ENCODE measurements at places on chromosomes 16 and 17.

- no peak for DNase-seq
Measured at GRCh38 chr17:40099619-40100418, 570 bp downstream of the NR1D1 start.

DNA sequence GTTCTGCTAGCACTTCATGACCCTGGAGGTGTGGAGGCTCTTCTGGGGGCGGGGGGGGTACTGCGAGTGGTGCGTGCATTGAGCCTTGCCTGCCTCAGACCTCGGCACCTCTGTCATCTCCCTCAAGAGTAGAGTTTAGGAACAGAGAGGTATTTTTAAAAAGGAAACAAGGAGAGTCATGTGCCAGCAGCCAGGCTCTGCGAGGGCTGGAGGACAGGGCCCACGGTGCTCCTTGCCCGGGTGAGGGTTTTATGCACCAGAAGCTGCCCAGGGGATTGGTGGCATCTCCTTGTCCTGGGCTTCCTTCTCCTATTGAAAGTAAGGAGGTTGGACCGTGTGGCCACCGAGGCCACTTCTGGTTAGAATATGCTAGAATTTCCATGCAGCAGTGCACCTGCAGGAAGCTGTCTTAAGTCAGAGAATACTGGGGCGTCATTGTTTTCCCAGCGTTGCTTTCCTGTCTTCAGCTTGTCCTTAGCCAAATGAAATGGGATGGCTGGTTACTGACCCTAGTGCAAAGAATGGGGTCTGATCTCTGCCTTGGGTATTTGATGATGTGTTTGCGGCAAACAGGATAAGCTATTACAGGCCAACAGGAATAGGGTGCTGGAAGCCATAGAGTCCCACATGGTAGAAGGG, 3.2 kb downstream of the CBX2 start:
- DNase-seq, result no peak

DNA sequence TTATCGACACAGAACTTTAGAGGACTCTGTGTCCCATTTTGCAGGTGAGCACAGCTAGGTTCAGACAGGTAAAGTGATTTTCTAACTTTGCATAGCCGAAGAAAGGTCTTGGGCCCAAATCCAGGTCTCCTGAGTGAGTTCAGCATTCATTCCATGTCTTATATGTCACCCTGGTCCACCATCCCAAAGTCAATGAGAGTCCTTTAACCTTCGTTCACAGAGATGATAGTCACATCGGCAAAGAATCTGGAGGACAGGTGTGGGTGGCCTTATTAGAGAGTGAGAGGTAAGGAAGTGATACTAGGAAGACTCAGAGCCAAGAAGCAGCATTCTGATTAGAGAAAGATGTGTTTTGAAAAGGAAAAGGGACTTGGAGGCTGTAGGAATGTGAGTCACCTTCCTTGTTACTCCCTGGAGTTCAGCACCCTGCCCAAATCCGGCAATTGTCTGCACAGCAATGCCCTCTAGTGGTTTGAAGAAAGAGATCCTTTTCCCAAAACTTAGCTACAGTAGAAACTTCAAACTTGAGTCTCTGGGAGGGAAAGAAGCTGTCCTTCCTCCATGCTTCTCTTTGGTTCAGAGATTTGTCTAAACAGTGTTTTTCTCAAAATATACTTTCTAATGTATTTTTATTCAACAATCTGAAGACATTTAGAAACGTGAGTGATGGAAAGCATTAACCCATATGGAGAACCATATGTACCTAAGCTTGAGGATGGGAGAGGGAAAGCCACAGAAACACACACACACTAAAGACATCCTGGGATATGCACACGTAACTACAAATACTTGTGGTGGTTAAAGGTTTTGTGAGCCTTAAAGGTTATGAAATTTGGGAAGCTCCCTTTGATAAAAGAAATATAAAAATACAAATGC, 96.4 kb upstream of the SHISA6 start:
- DNase-seq, result no peak

DNA sequence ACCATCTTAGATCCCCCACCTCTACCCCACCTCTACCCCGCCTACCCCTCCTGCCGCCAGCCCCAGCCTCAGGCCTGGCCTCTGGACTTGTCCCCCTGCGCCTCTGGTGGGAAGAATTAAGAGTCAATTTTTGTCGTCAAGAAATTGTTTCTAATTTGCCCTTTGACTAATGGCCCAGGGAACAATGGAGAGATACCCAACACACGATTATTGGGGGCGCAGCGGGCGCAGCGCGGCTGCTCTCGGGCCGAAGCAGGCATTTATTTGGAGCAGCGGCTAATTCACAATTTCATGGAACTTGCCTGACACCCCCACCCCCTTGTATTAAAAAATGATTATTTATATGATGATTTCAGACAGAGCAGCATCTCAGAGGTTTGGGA, 4.4 kb upstream of the BAHCC1 start:
- no peak for DNase-seq

- DNase-seq, result no peak
Measured at GRCh38 chr16:86566601-86566965, at the start of gene FOXC2. FOXC2 (plus strand) TSS chr16:86566829; CDS start chr16:86567336, 507 bp downstream.

DNA sequence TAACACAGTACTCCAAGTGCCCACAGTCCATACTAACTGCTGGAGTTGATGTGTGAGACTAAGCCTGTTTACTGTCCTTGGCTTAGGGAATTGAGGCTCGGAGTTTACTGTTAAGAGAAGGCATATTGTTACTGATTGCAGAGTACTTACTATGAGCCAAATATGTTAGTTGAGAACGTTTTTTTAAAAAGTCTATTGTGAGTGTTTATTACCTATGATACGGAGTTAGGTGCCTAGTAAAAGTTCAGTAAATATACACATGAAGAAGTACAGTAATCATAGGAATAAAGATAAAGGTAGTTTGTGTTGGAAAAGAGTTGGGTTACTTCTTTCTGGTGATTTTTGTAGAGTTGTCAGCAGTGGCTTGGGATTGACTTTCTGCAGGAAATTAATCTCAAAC, 25.4 kb downstream of the ZNRF1 start:
- no peak for DNase-seq

DNA sequence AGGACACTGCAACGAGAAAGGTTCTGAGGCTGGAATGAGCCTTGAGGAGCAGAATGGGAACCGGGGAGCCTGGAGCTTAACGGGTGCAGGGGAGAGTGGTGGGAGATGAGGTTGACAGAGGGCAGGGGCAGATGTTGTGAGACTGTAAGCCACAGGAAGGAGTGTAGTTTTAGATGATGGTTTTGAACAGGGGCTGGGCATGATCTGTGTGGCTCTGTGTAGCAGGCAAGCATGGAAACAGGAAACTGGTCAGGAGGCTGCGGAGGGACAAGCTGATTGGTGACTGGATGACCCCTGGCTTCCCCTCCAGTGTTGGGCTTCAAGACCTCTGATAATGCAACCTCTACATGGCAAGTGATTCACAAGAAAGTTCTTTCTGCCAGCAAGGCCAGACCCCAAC, 1.4 kb upstream of the CNGB1 start:
- DNase-seq, result no peak

DNA sequence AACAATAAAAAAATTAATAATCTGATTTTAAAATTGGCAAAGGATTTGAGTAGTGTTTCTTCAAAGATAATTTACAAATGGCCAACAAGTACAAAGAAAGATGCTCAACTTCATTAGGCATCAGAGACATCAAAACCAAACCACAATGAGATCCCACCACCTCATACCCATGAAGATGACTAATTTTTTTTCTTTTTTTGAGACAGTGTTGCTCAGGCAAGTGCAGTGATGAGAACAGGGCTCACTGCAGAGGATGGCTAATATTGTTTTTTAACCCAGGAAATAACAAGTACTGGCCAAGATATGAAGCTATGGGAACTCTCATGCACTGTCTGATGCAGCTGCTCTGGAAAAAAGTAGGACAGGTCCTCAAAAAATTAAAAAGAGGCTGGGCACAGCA, 14.9 kb downstream of the WDR45B start:
- DNase-seq, result no peak

- no peak for DNase-seq
Measured at GRCh38 chr17:71975331-71975801, 145.5 kb upstream of the SOX9 start.

- DNase-seq, result no peak
Measured at GRCh38 chr16:70769131-70769530, 31.8 kb downstream of the VAC14 start.

DNA sequence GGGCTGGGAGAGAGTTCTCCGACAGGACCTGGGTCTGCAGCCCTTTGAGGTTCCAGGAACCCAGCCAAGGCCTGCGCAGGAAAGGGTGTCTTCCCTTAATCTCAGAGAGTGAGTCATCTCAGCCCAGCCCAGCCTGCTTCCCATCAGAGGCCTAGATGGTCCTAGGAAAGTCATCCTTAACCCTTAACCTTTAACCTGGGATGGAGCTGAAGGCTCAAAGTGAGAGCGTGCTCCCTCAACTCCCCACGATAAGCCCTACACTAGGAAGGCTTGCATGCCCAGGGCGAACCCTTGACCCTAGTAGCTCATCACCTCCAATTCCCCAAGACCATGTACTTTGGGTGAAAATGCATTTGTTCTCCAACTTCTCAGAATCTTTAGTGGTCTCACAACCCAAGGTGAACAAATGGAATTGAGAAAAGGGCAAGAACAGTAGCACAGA, 4.8 kb upstream of the ATXN7L3 start:
- DNase-seq, result no peak

- DNase-seq, result no peak
Measured at GRCh38 chr16:88617268-88618031, 20.9 kb upstream of the IL17C start.

DNA sequence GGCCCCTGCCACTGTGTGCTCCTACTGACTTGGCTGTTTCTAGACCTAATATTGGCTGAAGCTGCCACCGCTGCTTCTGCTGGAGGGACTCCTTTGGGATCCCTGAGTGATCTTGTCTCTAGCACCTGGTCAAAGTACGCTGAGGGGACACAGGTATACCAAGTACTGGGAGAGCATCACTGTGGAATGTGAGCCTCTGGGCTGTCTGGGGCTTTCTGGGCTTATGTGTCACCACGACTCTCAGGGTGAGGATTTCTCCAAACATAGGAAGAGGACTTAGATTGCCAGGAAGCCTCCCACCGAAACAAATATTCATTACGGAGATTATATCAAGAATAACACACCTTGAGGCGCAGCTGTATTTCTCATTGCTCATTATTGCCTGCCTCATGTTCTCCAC, 435.8 kb downstream of the HS3ST3B1 start:
- no peak for DNase-seq

Data from GM10248 (cell line).